Ascending aorta (tissue), 2 donors: ENCODE measurements at places on chromosomes 2 and 18. TPM values are rescaled to one million over a fixed set of nuclear protein-coding genes. Genes with fewer than 3 reads are reported as not detected.

Gene ACADL
- total RNA-seq: 18.5 TPM

Gene DSC1
- not detected for total RNA-seq

Gene KLHL14
- not detected for total RNA-seq

Gene UNC80
- total RNA-seq: 0.11 TPM

Gene DUSP2
- 7.2 TPM for total RNA-seq

Gene ALPI
- total RNA-seq: not detected

Gene EML6
- not detected for total RNA-seq

Gene SAG
- total RNA-seq: not detected

Gene UGT1A5
- not detected for total RNA-seq

Gene PDE11A
- 0.75 TPM for total RNA-seq
